ENCODE measurements at places on chromosomes 16 and 17. TPM values are rescaled to one million over a fixed set of nuclear protein-coding genes. Genes with fewer than 3 reads are reported as not detected.

- DNase-seq: no peak
These were observed 96.0 kb downstream of the YPEL2 start for GRCh38 chr17:59427425-59427921.

GRCh38 chr17:42315402-42316156, 27.3 kb downstream of the STAT5A start:
- DNase-seq: no peak

DNA sequence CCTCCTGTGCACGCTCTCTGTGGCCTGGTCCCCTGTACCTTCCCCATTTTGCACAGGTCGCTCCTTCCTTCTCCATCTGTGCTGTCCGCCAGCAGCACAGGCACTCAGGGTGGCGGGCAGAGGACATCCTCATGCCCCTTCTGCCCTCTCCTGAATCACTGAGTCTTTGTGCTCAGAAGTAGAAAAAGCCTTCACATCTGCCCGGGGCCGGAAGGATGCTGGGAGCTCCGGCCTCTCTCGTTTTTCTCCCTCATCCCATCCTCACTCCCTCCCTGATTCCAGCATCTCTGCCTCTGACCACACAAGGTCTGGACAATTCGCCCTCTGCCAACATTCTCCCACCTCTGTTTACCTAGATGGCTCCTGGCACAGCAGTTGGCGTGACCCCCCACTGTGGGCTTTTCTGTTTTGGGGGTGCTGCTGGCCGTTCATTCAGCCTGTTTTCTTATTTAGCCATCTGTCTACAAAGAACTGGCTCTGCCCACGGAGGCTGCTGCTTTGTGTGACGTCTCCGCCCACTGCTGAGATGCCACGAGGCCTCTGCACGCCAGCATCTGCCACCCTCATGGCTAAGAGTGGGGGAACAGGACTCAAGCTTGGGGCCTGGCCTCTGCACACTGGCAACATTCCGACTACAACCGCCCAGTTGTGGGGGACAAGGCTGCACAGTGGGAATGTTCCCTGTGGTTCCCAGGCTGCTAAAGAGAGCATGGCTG, 36.7 kb downstream of the SEC14L5 start:
- DNase-seq: no peak

DNA sequence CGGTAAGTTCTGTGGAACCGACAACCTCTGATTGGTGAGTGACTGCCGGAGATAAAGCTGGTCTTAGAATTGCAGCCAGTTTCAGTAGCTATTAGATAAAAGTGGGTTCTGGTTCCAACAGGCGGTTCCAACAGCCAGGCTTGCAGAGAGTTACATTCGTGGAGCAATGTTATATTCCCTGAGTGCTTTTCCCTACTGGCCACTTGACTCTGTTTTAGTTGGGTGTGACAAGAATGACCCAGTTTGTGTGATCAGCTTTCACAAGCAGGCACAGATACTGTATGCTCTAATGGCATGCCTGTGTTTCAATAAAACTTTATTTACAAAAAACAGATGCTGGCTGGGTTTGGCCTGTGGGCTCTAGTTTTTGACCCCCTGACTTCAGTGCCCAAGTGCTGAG, 196.6 kb downstream of the SNX29 start:
- no peak for DNase-seq

- no peak for DNase-seq
These were observed 51.7 kb downstream of the NXN start for GRCh38 chr17:927611-928461.

GRCh38 chr17:59601130-59601529, 18.6 kb upstream of the CLTC start:
- no peak for DNase-seq

GRCh38 chr17:21482189-21482865, 106.2 kb downstream of the KCNJ12 start:
- no peak for DNase-seq

- DNase-seq: no peak
These were observed 149.5 kb downstream of the TRIM37 start for GRCh38 chr17:58956997-58957724.

DNA sequence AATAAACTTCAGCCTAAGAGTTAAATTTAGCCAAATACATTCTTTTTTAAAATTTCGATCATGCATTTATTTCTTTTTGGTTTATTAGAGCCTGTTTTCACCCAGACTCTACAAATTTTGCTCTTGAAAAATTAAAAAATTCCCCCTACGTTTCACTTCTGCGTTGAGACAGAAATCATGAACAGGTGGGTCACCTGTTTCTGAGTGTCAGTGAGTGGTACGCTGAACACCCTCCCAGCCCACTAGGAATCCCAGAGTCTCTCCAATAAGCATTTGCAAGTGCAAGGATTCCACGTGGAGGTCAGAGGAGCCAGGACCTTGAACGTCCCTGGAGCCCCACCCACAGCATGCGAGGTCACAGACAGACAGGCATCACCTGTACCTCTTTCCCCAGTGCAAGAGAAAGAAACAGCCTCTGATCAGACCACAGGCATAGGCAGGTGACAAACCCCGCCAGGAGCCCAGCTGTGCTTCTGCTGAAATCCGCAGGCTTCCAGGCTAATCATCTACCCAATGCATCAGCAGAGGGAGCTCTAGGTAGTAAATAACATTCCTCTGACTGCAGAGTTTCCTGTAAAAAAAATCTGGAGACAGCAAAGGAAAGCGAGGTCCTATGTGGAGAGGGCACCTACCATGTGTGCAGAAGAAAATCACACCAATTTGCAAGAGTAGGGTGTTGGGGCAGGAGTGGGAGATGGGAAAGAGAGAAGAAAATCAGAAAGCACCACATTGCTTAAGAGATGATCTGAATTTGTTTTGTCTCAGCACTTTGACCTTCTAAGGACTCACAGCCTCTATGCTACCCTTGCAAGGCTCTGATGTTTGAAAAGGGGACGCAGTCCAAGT, 5.9 kb upstream of the XYLT1 start:
- DNase-seq: no peak

OMG gene
- total RNA-seq: not detected

KRT222 gene
- 0.58 TPM for total RNA-seq

CX3CL1 gene
- 9.5 TPM for total RNA-seq

SPECC1 gene
- 8.0 TPM for total RNA-seq

OR4D2 gene
- total RNA-seq: not detected

KRT36 gene
- not detected for total RNA-seq

Measured in right cardiac atrium (tissue), 5 donors.